ENCODE measurements at places on chromosomes 11 and 22. TPM values are rescaled to one million over a fixed set of nuclear protein-coding genes. Genes with fewer than 3 reads are reported as not detected.

DNA sequence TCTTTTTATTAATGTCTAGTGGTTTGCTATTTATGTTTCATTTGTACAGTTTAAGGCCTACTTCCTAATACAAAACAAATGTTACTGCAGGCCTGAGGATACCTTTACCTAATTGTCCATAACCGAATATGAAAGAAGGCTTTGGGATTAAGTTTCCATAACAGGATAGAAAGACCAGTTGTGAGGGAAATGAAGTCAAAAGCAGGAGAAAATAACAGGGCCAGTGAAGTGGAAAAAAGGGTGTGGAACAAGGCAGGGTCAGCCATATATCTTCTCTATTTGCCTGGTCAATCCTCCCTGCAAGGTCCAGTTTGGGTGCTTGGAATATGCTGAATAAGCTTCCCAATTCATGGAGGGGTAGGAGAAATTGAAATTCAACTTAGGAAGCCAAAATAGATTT lies 211.5 kb downstream of the SWAP70 start:
- no peak for DNase-seq

- no peak for DNase-seq
Observed at GRCh38 chr11:19161651-19162050, 40.1 kb downstream of the CSRP3 start.

Gene NEFH
- total RNA-seq, result 2.0 TPM

Gene GRAMD1B
- total RNA-seq, result 17.1 TPM

GRCh38 chr11:105456950-105457349 lies 152.9 kb upstream of the GRIA4 start:
- peak; percentile 7 for DNase-seq

GRCh38 chr11:32391479-32391878 lies 43.9 kb downstream of the WT1 start:
- no peak for DNase-seq

- no peak for DNase-seq
Observed at GRCh38 chr11:126317756-126318573, 14.1 kb downstream of the DCPS start.

- DNase-seq, result no peak
Observed at GRCh38 chr22:29014293-29014692, 47.3 kb downstream of the C22orf31 start.

Gene SCT
- total RNA-seq, result not detected

DNA sequence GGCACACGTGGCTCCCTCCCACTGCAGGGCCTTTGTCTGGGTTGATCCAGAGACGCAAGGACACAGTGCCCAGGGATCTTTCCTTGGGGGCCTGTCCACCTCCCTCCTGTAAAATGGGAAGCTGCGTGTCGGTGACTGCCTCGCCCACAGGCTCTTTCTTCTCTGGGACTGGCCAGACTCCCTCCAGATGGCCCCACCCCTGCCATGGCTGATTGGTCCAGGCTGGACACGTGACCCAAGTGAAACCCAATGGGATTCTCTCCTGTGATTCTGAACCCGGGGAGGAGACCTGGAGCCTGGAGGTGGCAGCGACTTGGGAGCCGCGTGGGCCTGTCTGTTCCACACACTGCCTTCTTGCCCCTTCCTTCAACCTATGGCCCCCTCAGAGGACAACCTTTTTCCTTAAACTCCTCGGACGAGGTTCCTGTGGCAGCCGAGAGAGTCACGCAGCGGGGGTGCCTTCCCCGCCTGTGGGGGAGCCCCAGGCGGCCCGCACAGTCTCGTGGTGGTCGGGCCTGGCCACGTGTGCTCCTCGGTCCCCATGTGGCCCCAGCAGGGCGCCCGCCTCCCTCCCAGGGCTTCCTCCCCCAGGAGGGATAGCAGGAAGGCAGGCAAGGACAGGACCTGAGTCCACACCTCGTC lies 12.4 kb upstream of the MPPED1 start:
- DNase-seq, result peak; percentile 82

DNA sequence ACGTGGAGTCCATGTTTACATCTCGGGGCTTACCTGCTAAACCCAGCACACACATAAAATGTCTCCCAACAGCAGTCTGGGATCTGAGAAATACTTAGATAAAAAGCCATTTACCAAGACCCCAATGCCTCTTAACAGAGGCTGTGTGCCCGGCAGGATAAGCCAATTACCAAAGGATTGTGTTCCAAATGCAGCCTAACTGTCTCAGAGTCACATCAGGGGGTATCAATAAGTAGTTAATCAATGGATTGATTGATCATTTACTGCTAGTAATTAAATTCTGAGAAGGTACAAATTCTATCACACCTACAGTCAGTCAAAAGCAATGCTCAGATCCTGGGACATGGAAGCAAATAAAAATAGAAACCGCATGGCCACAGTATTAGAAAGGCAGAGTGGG lies 125.6 kb downstream of the DSCAML1 start:
- DNase-seq, result no peak

DNA sequence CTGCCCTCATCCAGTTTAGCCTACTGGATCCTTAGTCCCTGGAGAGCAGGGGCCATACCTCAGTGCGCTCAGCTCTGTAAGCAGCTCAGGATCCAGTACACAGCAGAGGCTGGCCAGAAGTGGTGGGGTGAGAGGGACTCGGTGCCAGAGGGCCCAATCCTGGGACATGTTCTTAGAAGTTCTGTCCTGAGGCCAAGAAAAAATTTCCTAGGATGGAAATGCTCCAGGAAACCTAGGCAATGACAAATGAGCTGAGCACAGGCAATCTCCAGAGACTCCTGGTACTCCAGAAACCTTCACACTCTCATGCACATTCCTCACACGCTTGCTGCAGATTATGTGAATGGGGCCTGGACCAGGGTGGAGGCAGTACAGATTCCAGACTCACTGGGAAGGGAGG lies 89.6 kb downstream of the SERGEF start:
- DNase-seq, result no peak

DNA sequence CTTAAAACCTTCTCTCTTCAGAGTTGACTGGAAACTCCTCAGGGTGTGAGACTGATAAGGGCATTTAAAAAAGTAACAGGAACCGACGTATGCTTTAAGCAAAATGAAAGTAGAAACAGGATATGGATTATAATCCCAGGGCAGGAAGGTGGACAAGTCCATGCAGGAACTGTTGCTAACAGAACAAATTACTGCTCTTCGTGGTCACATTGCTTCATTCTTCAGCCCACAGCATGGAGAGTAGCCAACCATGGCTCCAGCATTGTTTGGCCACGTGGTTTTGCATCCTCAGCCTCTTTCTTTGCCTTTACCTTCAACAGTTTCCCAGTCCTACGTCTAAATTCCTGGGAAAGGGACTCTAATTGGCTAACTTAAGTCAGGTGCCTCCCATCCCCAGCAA lies 563.1 kb upstream of the ISX start:
- DNase-seq, result no peak

DNA sequence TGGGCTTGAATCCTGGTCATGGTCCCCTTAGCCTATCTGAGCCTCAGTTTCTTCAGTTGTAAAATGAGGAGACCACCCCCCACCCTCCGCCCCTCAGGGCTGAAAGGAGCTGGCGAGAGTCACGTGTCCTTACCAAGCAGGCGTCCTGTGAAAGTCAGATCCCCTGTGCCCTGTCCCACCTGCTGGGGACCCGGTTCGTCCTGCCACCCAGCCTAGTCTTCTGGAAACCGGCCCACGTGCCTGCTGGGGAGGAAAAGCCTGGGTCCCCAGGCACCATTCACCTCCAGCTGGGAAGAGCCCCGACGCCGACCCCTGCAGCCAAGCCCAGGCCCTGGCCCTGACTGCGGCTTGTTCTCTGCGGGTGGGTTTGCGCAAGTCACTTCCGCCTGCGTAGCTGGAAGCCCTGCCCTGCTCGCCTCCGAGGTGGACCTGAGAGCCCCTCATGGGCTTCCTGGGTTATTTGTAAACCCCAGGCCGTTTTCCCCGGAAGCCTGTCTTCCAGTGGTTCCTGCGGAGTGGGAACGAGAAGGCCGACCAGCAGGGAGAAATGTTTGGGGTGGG lies 679 bp upstream of the SSH3 start:
- peak; percentile 89 for DNase-seq

Measured in H7 (cell line).